ENCODE measurements at places on chromosomes 11 and 22.

DNA sequence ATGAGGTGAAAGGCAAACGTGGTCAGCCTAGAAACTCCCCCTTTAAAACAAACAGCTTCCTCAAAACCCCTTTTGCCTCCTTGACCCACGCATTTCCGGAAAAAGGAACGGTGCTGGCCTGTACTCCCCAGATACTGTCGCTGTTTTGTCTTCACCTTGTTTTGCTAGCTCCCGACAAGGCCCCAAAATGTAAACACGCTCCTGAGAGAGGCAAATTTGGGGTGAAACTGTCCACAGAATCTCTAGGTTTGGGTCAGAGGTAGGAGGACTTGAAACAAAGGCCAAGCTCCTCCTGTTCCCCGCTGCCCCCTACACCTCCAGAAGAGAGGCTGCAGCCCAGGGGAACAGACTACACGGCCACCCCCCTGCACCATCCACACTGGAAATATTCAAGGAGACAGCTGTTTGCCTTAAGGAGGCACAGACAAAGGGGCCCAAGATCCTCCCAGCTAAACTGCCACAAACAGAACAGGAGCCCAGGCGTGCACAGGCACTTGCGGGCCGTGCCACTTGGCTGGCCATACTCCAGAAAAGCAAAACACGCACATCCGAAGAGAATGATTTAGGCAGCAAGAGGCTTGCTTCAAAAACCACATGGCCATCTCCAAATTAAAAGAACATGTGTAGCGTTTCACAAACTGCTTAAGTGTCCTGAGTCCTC is 160.5 kb upstream of the GRK3 start:
- DNase-seq: peak; percentile 36

DNA sequence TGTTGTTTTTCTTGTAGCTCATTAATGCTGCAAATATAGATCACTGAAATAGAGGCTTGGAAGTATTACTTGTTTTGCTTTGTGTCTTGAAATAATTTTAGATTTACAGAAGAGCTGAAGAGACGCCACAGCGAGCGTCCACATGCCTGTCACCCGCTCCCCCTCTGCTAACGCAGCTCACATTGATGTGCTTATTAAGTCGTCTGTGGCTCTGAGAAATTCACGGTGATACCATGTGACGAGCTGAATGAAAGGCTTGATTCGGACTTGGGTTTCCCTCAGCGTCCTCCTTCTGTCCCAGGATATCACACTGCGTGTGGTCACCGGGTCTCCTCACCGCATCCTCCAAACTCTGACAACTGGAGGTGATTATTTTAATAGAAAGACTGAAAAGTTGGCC is 365.4 kb downstream of the BRD1 start:
- no peak for DNase-seq

- DNase-seq: no peak
Observed at GRCh38 chr22:46517255-46517761, 20.1 kb downstream of the CELSR1 start.

- DNase-seq: no peak
Observed at GRCh38 chr11:120137611-120138521, at the start of gene TRIM29. TSS of gene TRIM29 (minus strand) at chr11:120138113. CDS start at chr11:120138031, 82 bp downstream.

- DNase-seq: no peak
Observed at GRCh38 chr11:64842366-64842759, 2.1 kb downstream of the CDC42BPG start.

GRCh38 chr11:134566311-134566710 is 154.3 kb upstream of the B3GAT1 start:
- no peak for DNase-seq

Data from fibroblast of skin of scalp (primary cell).